NCI-H510A (cell line): ENCODE measurements at places on chromosomes 2 and 18.
A peak's percentile ranks its signal among the peaks of the same experiment; 100 is the strongest.

DNA sequence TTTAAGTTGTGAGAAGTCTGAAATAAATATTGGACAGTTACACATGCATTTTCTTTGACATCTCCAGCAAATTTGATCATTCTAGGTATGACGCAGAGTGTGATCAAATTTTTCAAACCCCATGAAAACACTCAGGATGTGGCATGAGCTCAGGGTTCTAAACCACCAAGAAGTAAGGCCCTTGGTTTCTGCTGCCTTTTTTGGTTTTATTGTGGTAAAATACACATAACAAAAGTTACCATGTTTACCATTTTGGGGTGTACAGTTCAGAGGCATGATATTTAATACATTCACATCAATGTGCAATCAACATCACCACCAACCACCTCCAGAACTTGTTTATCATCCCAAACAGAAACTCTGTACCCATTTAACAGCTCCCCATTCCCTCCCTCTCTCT is 64.3 kb upstream of the TTN start:
- DNase-seq: no peak

GRCh38 chr18:25240420-25240770 is 111.6 kb downstream of the ZNF521 start:
- DNase-seq: no peak

DNA sequence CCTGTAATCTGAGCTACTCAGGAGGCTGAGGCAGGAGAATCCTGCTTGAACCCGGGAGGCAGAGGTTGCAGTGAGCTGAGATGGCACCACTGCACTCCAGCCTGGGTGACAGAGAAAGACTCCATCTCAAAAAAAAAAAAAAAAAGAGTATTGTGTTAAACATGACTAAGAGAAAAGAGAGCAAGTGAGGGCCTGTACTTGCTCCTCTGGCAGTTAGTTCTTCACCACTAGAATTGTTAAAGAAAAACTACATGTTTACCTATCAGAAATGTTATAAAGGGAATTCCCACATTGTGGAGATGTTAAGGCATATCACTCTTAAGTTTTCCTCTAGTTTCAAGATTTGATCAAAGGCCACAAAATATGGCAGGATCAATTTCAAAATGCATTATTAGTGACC is 75.4 kb upstream of the LRATD1 start:
- DNase-seq: no peak

DNA sequence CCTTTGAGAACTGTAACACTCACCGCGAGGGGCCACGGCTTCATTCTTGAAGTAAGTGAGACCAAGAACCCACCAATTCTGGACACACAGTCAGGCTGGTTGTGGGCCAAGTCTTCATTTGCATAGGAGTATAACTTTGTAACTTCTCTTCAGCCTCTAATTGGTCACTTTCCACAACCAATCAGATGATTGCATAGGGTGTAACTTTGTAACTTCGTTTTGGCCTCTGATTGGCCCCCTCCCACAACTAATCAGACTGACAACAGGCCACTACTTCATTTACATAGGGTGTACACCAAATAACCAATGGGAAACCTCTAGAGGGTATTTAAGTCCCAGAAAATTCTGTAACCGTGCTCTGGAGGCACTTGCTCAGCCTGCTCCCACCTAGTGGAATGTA is 77.5 kb upstream of the TCF4 start:
- peak; percentile 70 for DNase-seq

- DNase-seq: no peak
These were observed 76.9 kb upstream of the DAPL1 start for GRCh38 chr2:158718196-158718585.

DNA sequence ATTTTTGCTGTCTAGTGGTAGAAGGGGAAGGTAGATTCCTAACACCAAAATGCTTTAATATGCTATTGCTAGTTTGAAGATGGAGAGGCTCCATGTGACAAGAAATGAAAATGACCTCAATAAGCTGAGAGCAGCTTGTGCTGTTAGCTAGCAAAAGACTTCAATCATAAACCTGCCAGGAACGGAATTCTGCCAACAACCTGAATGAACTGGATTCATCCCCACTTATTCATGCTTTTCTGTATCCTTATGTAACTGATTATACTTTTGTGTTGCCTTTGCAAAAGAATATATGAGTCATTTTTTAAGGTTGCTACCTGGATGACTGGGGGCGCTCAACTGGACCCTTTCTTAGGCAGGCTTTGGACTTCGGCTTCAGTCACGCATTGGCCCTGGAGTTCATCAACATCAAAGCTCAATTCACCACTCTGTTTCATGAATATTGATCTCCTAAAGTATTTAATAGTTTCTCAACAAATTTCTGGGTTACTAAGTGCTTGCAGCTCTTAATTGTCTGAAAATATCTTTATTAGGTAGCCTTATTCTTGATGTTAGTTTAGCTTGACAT is 97.5 kb upstream of the KCNJ3 start:
- DNase-seq: no peak

- DNase-seq: no peak
These were observed 15.5 kb downstream of the REG3G start for GRCh38 chr2:79041032-79041448.

DNA sequence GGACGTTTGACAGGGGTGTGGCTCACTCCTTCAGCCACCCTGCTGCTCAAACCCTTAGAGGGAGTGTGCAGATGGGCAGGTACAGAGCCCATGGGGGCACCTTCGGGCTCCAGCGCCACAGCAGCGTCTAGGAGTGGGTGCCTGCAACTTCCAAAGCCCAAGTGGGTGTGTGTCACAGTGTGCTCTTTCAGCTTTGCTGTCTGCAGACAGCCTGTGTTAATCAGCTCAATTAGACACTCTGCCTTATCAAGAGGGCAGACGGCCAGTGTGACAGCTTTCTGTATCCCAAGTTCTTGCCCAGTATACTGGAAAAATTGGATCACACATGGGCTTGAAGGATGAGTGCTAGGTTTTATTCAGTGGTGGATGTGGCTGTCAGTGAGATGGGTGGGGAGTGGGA is 96.7 kb downstream of the AP1S3 start:
- no peak for DNase-seq

GRCh38 chr2:181882246-181883020 is 9.1 kb upstream of the ITPRID2 start:
- DNase-seq: no peak

DNA sequence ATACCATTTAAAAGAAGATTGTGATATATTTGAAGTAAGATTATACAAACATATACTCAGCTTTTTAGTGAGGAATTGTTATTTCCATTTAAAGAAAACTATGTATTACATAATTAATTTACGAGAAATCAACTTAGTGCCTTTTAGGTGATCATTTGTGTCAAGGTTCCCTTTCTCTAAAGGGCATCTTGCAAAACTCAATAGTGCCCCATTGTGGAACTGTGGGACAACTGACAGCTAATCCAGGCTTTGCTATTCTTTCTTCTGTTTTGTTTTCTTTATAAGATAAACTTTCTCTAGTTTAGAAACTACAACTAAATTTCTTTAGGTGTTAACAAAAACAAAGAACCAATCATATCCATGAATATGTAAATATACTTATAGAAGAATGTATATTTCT is 24.3 kb upstream of the VIT start:
- no peak for DNase-seq

GRCh38 chr2:165475277-165476004 is 5.9 kb downstream of the CSRNP3 start:
- no peak for DNase-seq

DNA sequence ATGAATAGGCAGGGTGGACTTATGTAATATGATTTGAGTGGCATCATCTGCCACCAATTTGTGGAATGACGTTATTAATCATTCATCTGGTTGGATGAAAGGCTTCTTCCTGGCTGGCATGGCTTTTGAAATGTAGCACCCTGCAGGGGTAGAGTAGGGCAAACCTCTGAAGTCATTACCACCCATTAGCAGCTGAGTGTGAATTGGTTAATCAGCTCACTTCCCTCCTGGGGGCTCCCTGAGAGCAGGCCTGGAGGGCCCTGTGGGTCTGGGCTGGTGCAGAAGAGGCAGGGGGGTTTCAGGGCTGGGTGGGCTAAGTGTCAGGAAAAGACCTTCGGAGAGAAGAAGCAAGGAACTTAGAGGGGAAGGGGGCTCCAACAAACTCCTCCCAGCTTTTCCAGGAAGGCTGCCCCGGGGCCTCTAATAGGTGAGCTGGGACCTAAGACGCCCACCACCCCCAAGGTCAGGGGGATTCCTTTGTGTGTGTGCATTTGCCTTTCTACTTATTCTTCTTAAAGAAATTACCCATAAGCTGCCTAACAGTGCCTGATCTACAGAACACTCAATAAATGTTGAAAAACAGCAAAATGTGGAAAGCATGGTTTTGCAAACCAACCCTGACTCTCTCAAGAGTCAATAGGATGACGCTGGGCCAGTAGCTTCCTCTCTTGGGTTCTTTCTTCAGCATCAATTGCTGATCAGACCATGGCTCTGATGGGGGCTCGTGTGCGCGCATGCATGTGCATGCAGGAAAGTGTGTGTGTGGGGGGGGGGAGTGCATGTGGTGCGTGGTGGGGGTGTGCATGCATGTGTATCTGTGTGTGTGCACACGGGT is 49.7 kb upstream of the ZNF516 start:
- DNase-seq: no peak

GRCh38 chr2:21643180-21643579 is 519.4 kb downstream of the TDRD15 start:
- DNase-seq: no peak

DNA sequence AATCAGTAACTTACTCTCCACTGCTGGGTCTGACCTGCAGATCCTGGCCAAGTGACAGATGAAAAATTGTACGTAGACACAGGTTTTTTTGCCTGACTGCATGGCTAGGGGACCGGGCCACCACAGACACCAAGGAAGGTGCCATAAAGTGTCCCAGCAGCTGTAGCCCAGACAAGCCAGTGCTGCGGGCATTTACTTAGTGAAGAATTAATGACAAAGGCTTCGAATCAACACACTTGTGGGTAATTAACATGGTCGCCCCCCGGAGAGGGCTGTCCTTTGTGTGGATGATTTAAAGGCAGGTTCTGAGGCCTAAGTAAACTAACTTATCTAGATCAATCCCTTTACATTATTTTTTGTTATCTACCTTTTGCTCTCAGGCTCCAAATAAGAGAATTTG is 1709.1 kb upstream of the LRRTM1 start:
- no peak for DNase-seq

DNA sequence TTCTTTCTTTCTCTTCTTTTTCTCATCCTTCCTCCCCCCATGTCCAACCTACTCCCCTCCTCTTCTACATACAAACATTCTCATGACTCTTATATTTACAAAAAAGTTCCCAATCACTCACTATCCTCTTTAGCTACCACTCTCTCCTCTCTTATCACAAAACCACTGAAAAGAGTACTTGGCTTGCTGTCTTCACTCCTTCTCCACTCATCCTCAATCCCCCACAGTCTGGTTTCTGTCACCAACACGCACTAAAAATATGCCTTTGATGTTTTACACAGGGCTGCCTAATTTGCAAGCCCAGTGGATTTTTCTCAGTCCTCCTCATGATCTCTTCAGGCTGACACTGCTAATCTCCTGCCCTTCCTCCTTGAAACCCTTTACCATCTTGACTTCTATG is 159.5 kb downstream of the TNS1 start:
- no peak for DNase-seq

DNA sequence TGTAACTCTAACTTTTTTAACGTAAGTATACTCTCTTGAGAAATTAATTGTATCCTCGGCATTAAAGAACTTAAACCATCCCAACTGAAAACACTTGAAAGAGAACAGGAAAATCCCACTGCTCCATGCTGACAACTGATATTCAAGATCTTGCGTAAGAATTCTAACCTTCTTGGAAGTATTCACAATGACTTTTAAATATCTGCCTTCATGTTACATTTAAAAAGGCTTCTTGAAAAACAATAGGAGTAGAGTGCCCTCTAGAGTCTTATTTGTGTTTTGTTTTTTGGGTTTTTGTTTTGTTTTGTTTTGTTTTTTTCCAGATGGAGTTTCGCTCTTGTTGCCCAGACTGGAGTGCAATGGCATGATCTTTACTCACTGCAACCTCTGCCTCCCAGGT is 65.4 kb upstream of the DNAJC10 start:
- DNase-seq: peak; percentile 36

DNA sequence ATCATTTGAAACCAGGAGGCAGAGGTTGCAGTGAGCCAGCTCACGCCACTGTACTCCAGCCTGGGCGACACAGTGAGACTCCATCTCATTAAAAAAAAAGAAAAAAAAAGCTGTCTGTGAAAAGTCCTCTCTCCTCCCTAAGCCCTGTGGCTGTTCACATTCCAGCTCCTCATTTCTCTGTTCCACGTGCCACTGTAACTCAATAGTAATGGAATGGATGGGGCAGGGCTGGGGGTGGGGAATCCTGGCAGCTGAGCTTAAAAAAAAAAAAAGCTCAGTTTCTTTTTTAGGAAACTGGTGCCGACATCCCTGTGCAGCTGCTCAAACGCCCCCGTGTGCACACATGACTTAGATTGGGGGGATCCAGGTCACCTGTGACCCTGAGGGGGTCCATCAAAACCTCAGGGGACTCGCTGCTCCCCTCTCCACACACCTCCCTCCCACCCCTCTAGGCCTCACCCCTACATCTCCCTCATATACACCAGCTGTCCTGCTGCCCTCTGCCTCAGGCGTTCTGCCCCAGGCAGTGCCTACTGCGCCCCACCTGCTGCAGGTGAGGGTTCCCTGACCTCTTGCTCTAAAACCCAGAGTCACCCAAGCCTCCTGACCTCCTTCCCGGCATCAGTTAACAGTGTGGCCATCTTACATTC is 255.4 kb downstream of the AGAP1 start:
- DNase-seq: no peak

GRCh38 chr2:23772056-23772455 is 154.9 kb downstream of the ATAD2B start:
- no peak for DNase-seq

- no peak for DNase-seq
These were observed 657 bp downstream of the SGPP2 start for GRCh38 chr2:222424729-222425671.

DNA sequence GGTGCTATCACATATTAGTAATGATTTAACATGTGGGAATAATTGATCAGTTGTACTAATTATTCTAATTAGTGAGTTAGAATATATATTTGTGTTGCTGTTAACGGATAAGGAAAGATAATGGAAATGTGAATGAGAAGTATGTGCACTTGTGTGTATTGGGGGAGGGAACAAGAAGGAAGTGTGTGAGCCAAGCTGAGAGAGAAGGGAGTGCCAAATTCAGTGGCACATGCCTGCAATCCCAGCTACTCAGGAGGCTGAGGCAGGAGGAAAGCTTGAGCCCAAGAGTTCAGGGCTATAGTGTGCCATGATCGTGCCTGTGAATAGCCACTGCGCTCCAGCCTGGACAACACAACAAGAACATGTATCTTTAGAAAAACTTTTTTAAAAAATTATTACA is 9.3 kb downstream of the BARD1 start:
- no peak for DNase-seq

GRCh38 chr2:127096280-127096679 is 10.7 kb downstream of the BIN1 start:
- DNase-seq: no peak

GRCh38 chr2:119366161-119366648 is 429 bp downstream of the C2orf76 start:
- no peak for DNase-seq

- no peak for DNase-seq
These were observed 84.7 kb downstream of the LYPD6 start for GRCh38 chr2:149415086-149415485.
